ENCODE measurements at places on chromosomes 11 and 22. TPM values are rescaled to one million over a fixed set of nuclear protein-coding genes. Genes with fewer than 3 reads are reported as not detected.

DNA sequence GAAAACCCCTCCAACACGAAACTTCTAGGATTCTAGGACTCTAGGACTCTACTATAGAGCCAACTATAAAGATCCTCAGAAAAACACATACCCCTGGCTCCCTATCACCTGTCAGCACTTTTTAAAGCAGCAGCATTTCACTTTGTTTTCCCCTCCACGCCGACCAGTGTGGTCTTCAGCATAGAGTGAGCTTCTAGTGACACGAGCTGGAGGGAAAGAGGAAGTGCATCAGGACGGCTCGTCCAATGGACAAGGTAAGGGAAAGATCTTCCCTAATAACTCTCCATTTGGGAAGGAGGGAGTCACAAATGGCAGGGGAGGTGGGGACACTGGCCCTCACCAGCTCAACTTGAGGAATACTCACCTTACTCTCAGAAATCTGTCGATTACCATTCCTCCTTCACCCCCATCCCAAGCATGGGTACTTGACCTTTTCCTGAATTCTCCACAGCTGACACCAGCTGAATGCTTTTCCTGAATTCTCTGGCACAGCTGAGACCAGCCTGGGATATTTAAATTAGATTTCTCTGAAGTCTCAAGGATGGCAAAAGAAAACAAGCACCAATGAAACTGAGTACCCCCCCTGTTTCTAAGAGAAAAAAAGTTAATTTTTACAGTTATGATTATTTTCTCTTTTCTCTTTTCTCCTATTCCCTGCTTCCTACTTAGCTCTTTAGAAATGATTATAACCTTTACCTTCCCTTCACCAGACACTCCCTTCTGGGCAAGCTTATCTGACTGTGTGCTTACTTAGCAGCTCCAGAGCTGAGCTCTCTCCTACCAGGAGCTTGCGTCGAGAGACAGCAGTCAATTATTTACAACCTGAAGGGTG is 33.3 kb upstream of the NNMT start:
- no peaks in the 10 kb centered on the region for H3K4me1 ChIP-seq
- H3K4me3 ChIP-seq, result no peak overlapping the region
- no peaks in the 10 kb centered on the region for H3K27me3 ChIP-seq

DNA sequence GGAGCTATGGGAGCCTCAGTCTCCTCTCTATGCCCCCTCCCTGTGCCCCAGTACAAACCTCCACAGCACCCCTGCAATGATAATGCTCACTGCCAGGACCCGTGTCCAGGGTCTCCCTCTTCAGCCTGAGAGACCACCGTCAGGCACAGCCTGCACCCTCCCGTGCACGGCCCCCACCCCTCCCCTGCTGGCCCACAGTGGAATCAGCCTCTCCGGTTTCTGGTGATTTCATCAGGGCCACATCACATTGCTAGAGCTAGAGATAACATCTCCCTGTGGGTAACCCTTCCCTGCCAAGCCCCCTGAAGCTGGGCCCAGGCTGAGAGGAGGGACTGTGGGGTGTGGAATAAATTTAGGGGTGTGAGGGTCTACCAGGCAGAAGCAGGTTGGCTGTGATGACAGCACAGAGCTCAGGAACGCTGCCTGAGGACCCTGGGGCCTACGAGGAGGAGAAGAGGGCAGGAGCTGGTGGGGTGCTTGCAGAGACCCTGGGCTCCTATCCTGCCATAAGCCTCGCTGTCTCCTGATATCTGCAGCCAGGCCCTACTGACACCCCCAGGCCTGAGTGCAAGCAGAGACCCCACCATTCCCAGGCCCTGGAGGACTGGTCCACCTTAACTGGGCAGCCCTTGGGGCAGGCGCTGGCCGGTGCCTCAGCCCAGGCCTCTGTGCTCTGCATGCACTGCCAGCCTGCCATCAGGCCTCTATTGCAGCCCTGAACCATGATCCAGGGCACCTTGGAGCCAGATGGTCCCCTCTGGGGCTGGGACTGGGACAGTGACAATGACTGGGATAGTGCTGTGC is at the start of gene KLHDC7B:
KLHDC7B (plus strand) TSS at position 378 of the 804 bp plus-strand sequence; CDS start at position 723, 345 bp downstream.
- H3K4me3 ChIP-seq, result peak within 1 kb of the TSS; percentile 67
- peaks cover 35% of the 10 kb centered on the region for H3K4me1 ChIP-seq
- H3K27me3 ChIP-seq, result no peaks in the 10 kb centered on the region
- no peak for DNase-seq
- peak within 1 kb of the TSS; percentile 45 for H3K27ac ChIP-seq
- no peaks in the 10 kb centered on the region for H3K36me3 ChIP-seq

GRCh38 chr11:80778432-80778831 is 1337.6 kb upstream of the TENM4 start:
- H3K4me1 ChIP-seq, result no peaks in the 10 kb centered on the region
- H3K36me3 ChIP-seq, result no peaks in the 10 kb centered on the region
- no peak overlapping the region for H3K27ac ChIP-seq
- H3K4me3 ChIP-seq, result no peak overlapping the region
- no peaks in the 10 kb centered on the region for H3K27me3 ChIP-seq
- no peak for DNase-seq

GRCh38 chr22:31577711-31578110 is 81.4 kb downstream of the SFI1 start:
- H3K4me1 ChIP-seq, result no peaks in the 10 kb centered on the region
- DNase-seq, result no peak
- H3K27me3 ChIP-seq, result no peaks in the 10 kb centered on the region
- no peak overlapping the region for H3K27ac ChIP-seq
- H3K36me3 ChIP-seq, result peaks cover 20% of the 10 kb centered on the region

MS4A1 gene
- total RNA-seq, result 1.5 TPM

- no peaks in the 10 kb centered on the region for H3K4me1 ChIP-seq
- no peaks in the 10 kb centered on the region for H3K27me3 ChIP-seq
- no peak overlapping the region for H3K4me3 ChIP-seq
- no peak overlapping the region for H3K27ac ChIP-seq
- DNase-seq, result no peak
These were observed 6.6 kb upstream of the MCM5 start for GRCh38 chr22:35393116-35394010.

HEPACAM gene
- total RNA-seq, result not detected

- H3K4me1 ChIP-seq, result no peaks in the 10 kb centered on the region
- H3K36me3 ChIP-seq, result no peaks in the 10 kb centered on the region
- no peak overlapping the region for H3K27ac ChIP-seq
- no peak for DNase-seq
- H3K27me3 ChIP-seq, result no peaks in the 10 kb centered on the region
- no peak overlapping the region for H3K4me3 ChIP-seq
These were observed 155.2 kb downstream of the TRIM29 start for GRCh38 chr11:119982517-119983239.

THRSP gene
- not detected for total RNA-seq

LRRN4CL gene
- 0.12 TPM for total RNA-seq

- H3K27ac ChIP-seq, result no peak overlapping the region
- no peak for DNase-seq
- H3K4me3 ChIP-seq, result no peak overlapping the region
- H3K36me3 ChIP-seq, result peaks cover 46% of the 10 kb centered on the region
- H3K27me3 ChIP-seq, result no peaks in the 10 kb centered on the region
These were observed 135.0 kb downstream of the SERGEF start for GRCh38 chr11:17877886-17878285.

GRCh38 chr11:11850668-11851067 is 8.9 kb downstream of the USP47 start:
- no peak overlapping the region for H3K4me3 ChIP-seq
- no peaks in the 10 kb centered on the region for H3K36me3 ChIP-seq
- no peaks in the 10 kb centered on the region for H3K27me3 ChIP-seq
- no peak for DNase-seq

LRRC56 gene
- total RNA-seq, result 3.6 TPM

DNA sequence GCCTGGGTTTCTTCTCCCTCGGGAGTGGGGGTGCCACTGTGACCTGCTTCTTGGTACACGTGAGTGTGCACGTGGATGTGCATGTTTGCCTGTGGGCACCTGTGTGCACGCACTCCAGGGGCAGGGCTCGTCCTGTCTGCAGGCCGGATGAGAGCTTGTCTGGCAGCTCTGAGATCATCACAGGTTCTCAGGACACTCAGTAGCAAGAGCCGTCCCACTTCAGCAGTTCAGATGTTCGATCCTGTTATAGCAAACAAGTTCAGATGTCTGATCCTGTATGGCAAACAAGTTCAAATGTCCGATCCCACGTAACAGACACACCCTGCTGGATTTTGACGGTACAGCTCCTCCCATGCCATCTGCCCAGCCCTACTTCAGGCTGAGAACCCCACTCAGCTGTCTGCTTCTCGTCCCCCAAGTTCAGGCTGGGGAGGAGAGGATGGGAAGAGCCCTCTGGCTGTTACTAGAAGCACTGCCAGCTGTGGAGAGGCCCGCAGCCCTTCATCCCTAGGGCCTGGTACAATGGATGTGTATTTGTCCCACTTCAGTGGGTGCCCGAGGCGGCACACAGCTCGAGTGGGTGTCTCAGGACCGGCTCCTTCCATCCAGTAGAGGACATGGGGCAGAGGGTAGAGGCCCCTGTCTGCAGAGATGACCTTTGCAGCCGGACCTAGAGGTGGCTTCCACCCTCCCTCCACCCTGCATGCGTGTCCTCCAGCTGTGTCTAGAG is 1126.9 kb downstream of the BRD1 start:
- H3K4me3 ChIP-seq, result no peak overlapping the region
- no peaks in the 10 kb centered on the region for H3K4me1 ChIP-seq
- no peaks in the 10 kb centered on the region for H3K36me3 ChIP-seq
- no peak overlapping the region for H3K27ac ChIP-seq
- H3K27me3 ChIP-seq, result no peaks in the 10 kb centered on the region

OR4A47 gene
- not detected for total RNA-seq

SYCE3 gene
- not detected for total RNA-seq

DNA sequence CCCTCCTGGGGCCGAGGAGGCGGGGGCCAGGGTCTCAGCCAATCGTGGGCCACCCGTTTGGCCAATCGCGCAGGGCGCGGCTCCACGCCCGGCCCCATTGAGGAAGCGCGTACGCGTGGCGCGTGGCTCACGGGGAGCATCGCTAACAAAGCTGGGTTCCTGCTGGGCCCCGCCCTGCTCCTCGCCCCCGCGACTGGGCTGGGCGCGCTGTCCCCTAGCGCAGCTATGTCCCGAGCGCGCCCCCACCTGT is 614 bp upstream of the ASCL2 start:
- H3K4me3 ChIP-seq, result no peak overlapping the region
- H3K36me3 ChIP-seq, result no peaks in the 10 kb centered on the region
- DNase-seq, result peak; percentile 32
- H3K4me1 ChIP-seq, result peaks cover 12% of the 10 kb centered on the region
- H3K27ac ChIP-seq, result no peak overlapping the region

RAC2 gene
- total RNA-seq, result 292 TPM

DNA sequence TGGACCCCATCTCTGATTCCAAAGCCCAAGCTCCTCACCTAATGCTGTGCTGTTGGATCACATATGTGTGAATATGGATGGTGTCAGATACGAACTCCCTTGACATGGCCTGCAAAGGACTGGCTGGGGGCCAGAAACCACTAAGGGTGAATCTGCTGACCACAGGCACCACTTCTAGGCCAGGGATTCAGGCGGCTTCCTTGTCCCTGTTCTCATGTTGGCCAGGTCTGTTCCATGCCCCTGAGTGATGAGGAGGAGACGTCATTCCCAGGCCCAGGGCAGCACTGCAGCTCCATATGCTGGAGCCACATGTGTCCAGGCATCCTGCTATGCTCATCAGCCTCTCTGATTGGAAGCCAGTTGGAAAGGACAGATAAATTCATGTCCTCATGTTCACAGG is 130.0 kb upstream of the BDNF start:
- no peaks in the 10 kb centered on the region for H3K4me1 ChIP-seq
- no peak overlapping the region for H3K27ac ChIP-seq
- no peaks in the 10 kb centered on the region for H3K36me3 ChIP-seq
- H3K4me3 ChIP-seq, result no peak overlapping the region
- no peak for DNase-seq

GRCh38 chr11:20762116-20762844 is 92.9 kb downstream of the NELL1 start:
- no peak overlapping the region for H3K27ac ChIP-seq
- no peaks in the 10 kb centered on the region for H3K36me3 ChIP-seq
- H3K4me3 ChIP-seq, result no peak overlapping the region
- no peak for DNase-seq
- H3K4me1 ChIP-seq, result no peaks in the 10 kb centered on the region

GRCh38 chr22:42208362-42208761 is 62.1 kb downstream of the TCF20 start:
- peaks cover 4% of the 10 kb centered on the region for H3K36me3 ChIP-seq
- H3K27me3 ChIP-seq, result no peaks in the 10 kb centered on the region
- H3K4me3 ChIP-seq, result no peak overlapping the region
- DNase-seq, result no peak
- peaks cover 16% of the 10 kb centered on the region for H3K4me1 ChIP-seq

CCDC116 gene
- total RNA-seq, result 0.43 TPM

GRCh38 chr22:46471901-46472721 is 65.3 kb downstream of the CELSR1 start:
- DNase-seq, result no peak
- H3K4me3 ChIP-seq, result no peak overlapping the region
- H3K4me1 ChIP-seq, result no peaks in the 10 kb centered on the region

NCAM1 gene
- total RNA-seq, result 0.85 TPM

SLC22A24 gene
- total RNA-seq, result not detected

- peak; percentile 85 for DNase-seq
- H3K4me1 ChIP-seq, result peaks cover 12% of the 10 kb centered on the region
- no peak overlapping the region for H3K4me3 ChIP-seq
- peak overlapping the region; percentile 44 for H3K27ac ChIP-seq
These were observed 81.7 kb upstream of the PRR5 start for GRCh38 chr22:44620129-44620840.

- H3K36me3 ChIP-seq, result no peaks in the 10 kb centered on the region
- DNase-seq, result no peak
- H3K27ac ChIP-seq, result no peak overlapping the region
These were observed 288.7 kb upstream of the CTSC start for GRCh38 chr11:88626216-88626615.

All from naive thymus-derived CD4-positive, alpha-beta T cell (primary cell).